NCI-H446 (cell line): ENCODE measurements at places on chromosomes 7 and 10.

GRCh38 chr7:18518555-18518954 is 23.0 kb downstream of the HDAC9 start:
- DNase-seq = no peak

- DNase-seq = no peak
Measured at GRCh38 chr7:2734751-2735571, 47.0 kb downstream of the AMZ1 start.

DNA sequence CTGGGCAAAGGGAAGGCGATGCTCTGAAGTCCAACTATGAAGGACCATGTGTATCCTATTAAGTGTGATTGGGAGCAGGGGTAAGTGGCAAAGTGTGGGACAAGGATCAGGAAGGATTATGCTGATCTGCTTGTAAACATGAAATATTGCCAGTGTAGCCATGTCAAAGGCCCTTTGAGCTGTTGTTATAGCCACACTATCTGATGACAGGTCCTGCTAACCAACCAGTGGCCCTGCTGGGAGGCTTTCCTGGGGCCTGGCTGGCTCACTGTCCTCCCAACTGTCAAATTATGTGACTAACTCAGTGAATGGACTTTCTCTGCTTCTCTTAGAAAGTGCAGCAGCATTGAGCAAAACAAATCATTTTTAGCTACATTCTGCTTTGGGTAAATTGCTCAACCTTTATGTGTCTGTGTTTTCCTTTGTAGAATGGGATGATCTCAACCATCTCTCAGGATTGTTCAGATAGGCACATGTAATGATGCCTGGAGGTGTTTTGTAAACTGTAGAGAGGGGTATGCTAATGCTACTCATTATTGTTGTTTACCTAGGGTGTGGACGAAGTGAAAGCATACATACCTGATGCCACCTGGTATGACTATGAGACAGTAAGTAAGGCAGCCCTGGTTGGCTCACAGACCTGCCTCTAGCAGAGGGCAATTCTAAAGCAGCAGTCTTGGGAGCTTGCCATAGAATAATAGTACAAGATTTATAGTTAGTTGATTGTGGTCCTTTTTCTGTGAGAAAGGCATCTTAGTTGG is 47.4 kb downstream of the MGAM2 start:
- DNase-seq = no peak

DNA sequence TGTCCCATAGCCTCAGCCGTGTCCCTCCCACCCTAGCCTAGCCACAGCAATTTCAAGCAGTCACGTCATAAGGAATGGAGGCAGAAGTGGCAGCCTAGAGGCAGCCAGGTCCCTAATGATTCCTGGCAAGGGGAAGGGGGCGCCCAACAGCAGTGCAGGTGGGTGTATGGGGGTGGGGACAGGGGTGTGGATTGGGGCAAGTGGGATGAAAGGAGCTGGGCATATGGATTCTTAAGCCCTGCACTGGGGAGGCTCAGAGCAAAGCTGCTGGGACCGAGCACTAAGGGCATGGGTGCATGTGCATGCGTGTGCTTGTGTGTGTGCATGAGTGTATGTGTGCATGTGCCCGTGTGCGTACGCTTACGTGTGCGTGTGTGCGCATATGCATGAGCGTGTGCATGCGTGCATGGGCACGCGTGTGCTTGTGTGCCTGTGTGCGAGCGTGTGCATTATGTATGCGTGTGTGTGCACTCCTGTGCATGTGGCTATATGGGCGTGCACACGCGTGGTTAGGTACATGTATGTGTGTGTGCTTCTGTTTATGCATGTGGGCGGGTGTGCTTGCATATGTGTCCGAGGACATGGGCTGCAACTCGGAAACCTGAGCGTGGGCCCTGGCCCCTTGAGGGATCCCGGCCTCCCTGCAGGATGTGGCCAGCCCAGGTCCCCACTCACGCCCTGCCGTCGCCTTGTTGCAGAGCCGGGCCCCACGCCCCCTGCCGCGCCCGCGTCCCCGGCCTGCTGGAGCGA is 34.1 kb downstream of the SH2B2 start:
- no peak for DNase-seq

GRCh38 chr7:140326116-140326928 is 72.0 kb downstream of the SLC37A3 start:
- DNase-seq = peak; percentile 21

GRCh38 chr7:132782777-132783640 is 206.7 kb upstream of the PLXNA4 start:
- no peak for DNase-seq

- no peak for DNase-seq
Measured at GRCh38 chr10:28996947-28997551, 291.8 kb upstream of the LYZL1 start.

DNA sequence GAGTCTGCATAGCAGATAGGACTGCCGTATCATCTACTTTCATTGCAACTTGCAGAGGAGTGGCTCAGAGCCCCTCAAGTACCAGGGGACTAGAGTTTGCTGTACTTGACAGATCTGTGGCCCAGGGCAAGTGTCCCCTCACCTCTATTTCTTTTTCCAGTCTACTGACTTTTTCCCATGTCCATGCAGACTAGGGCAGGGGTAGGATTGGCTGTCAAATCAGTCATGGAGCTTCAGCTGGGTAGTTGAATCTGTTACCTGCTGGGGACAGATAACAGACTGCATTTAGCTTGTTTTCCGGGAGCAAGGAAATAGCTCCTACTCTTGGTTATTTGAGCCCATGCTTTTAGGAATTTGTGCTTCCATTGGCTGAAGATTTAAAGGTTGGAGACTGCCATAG is 121.0 kb upstream of the CDK13 start:
- no peak for DNase-seq

DNA sequence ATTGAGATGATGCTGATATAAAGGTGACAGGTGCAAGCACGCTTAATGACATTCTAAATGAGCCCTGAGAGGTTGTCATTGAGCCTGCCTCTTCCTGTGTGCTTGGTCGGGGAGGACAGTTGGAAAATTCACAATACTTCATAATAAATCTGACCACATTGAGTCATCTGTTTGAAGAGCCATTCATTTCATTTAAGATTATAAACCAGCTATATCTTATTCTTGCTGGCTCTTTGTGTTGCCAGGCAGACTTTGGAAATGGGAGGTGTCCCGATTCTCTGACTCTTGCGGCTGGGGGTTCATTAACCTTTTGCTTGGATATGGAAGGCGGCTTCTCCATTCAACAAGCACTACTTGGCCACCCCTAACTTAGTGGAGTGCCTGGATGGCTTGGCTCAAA is 198.2 kb downstream of the FANK1 start:
- no peak for DNase-seq

DNA sequence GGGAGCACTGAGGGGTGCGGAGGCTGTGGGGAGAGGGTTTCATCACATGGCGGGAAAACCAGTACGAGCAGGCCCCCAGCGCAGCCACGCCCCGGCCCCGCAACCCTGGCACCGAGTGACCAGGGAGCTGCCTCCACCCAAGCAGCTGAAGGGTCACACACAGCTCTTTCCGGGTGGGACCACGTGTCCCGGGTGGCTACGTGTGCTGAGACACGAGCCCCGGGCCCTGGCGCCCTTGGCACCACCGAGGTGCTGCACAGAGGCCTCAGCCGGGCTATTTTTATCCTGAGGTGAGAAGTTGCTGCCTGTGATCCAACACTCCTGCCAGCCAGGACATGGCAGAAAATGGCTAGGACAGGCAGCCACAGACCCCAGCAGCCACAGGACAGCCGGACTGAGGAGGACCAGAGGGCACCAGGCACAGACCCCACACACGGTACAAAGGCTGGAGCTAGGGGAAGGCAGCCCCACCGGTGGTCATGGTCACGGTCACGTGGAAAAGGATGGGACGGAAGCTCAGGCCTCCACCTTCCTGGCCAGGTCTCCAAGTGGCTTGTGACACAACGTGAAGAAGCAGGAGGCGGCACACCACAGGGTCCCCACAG is 223.7 kb downstream of the MAD1L1 start:
- no peak for DNase-seq

GRCh38 chr10:86169506-86170254 is 196.9 kb downstream of the GRID1 start:
- DNase-seq = no peak

- DNase-seq = no peak
Measured at GRCh38 chr10:35004651-35005050, 85.5 kb downstream of the CUL2 start.

GRCh38 chr7:138316421-138317043 is 143.5 kb upstream of the TRIM24 start:
- DNase-seq = no peak

DNA sequence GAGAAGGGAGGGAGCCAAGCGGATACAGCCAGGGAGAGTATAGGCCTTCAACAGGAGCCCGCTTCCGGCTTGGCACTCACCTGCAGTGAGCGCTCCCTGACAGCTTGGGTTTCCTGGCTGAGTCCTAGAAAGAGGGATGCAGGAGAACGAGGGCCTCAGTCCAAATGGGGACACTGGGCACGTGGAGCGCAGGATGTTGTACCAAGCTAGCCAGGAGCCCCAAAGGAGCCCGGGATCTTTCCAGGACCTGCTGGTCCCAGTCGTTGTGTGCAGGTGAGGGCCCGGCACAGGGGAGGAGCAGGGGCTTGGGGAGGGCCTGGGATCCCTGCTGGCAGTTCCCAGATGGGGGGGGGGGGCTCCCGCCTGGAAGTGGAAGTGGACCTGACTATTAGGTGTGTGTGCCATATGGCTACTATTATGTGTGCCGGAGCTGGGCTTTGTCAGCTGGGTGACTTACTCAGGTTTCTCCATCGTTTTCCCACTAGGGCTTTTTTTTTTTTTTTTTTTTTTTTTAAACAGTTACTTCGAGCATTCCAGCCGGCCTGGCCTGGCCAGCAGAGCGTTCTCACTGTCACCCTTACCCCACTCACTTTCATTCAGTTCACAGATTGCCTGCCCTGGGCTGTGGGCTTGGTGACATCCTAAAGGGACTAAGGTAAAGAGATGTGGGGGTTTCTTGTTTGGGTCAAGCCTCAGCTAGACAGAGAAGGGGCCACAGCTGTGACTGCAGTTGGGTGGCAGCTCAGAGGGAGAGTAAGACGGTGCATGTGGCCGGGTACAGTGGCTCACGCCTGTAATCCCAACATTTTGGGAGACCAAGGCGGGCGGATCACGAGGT is 3.8 kb downstream of the AGAP3 start:
- no peak for DNase-seq

DNA sequence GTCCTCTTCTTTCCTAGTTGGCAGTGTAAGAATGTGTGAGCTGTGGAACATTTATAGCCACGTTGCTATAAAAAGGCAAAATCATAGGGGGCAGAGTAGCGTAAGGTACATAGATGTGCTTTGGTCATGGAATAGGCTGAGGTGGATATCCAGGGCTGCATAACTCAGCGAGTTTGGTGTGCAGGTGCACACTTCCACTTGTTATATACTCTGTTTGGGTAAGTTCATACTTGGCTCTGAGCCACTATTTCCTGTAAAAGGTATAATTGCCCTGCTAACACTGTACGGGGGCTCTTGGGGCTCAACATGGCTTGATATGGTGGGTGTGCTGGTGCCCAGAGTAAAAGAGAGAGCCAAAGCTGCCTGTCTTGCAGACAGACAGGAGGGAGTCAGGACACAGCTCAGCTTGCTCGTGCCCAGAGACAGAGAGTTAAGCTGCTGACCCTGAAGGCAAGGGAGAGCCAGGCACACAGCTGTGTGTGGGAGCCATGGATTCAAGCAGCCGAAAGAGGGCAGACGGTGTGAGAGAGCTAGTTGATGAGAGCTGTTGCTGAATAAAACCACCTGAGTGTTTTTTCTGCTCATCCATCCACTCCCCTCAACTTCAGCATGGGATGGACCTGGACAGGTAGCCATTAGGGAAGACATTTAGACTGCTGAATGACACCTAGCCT is 126.7 kb downstream of the DKK1 start:
- DNase-seq = no peak

- DNase-seq = no peak
Measured at GRCh38 chr10:4267086-4267773, 482.2 kb upstream of the KLF6 start.

DNA sequence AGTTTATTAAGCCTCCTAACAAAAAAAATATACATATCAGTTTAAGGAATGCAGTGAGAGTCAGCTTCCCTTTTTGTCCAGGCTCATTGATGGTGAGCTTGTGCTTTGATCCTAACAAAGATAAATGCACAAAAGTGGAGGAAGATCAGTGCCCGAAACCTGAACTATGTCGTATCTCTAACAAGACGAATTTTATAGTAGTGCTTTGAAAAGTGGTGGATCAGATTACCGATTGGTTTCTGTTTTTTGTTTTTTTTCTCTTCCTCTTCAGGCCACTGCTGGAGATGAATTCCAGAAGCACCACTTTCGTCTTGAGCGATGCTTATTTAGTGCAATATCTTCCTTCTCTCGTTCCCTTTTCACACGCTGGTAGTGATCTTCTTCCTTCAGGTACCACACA is 72.8 kb downstream of the RHOBTB1 start:
- no peak for DNase-seq

- no peak for DNase-seq
Measured at GRCh38 chr10:76085817-76086167, 654.4 kb downstream of the LRMDA start.

DNA sequence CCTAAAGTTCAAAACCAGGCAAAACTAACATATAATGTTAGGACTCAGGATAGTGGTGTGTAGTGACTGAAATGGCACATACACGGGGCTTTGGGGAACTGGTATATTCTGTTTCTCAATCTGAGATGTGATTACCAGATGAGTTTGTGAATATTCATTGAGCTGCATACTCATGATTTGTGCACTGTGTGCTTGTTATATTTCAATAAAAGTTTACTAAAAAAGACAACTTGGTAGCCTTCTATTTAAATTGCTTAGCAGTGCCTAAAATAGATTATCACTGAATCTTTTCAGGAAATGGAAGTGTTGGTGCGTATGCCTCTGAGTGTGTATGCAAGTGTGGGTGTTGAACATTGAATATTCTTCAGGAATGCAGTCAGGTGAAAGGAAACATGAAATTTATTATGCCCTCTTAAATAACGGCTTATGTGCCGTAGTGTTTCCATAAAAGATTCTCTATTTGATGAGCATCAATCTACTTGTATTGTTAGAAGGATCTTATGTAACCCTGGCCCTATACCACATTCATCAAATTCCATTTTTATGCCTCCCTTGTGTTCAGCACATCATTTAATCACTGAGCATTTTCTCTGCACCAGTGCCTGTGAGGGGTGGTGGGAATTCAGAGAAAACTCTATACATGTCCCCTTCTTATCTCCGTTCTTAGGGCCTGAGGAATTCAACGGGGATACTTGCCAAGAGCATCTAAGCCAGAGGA is 82.6 kb upstream of the AUTS2 start:
- no peak for DNase-seq

DNA sequence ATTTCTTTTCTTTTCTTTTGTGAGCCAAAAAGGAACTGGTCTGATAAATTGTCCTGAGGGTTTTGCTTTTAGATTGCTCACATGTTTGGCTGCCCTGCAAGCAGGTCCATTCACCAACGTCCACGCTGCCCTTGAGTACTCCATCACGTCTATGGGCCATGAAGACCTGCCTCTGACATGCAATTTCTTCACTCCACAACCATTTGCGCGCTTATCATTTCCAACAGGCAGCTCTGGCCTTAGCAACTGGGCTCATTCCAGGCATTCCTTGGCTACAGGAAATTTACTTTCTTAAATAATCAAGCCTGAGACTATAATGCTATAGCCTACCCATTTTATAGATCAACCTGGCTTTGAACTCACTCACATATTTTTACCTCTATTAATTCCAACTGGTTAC is 408.3 kb upstream of the C7orf33 start:
- DNase-seq = no peak

GRCh38 chr7:83111391-83111790 is 51.3 kb downstream of the PCLO start:
- no peak for DNase-seq
